ENCODE measurements at places on chromosomes 3 and 15.

DNA sequence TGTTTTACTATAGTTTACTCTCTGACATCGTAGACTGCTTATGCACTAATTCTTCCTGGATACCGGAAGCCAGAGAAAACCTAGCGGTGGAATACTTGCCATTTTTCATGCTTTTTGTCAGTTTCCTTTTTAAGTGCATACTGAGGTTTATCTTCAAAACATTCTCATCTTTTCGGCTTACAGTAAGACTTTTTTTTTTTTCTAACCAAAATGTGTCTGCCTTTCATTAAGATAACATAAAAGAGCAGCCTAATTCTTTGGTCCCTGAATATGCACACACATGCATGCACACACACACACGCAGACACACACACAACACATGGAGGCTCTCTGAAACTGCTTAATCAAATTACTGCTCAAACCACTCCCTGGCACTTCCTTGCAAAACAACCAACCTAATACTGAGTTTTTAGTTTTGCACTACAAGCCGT lies 1.3 kb downstream of the ZNF445 start:
- no peak for DNase-seq

DNA sequence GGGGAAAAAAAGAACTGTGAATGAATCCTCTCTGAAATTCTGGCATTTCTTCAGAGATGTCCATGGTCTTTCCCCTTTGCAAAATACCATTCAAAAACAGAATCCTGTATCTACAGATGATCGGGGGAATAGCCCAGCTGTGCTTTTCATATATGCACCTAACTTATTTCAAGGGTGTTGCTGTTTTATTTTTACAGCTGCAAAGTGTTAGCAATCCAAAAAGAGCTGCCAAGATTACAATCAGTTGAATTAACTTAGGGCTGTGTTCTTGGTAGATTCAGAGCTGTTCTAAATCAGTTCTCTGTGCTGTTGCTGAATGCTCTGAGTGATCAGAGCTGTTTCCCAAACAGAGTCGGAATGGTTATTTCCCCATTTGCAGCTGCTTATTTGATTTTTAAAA lies 175.7 kb upstream of the SEMA6D start:
- no peak for DNase-seq

- no peak for DNase-seq
These were observed 36.9 kb downstream of the LRRFIP2 start for GRCh38 chr3:37137516-37137915.

DNA sequence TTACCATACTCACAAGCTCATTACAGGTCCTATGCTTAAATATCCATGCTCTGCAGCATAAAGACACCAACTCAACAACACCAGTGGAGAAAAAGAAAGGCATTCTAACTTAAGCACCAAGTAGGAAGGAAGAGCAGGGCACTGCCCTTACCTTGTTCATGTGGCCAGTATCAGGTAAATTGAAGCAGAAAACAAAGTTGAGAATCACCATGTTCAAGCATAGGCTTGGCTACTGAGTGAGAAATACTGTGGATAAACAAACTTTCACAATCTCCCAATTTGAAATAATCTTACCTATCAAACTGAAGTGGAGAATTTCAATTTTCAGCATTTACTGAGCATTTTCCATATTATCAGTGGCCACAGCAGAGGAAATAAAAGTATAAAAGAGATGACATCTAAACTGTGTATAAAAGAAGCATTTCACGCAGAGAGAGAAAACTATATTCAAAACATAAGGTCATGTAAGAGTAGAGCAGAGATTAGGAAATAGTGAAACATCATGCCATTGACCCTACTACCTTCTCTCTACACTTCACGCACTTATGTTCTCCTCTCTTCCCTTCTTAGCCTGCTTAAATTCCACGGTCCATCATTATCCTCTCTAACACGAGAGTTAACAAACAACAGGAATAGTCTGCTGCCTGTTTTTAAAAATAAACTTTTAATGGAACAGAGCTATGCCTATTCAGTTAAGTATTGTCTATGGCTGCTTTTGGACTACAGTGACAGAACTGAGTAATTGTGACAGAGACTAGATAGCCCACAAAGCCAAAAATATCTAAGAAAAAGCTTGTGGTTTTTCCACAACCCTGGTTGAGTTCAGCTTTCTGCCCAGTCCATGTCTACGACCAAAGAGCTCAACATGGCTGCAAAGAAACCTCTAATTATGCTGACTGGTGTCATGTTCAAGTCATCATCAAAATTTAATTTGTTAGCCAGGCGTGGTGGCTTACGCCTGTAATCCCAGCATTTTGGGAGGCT lies 142.5 kb downstream of the NR1I2 start:
- no peak for DNase-seq

GRCh38 chr3:186917512-186918312 lies 12.6 kb upstream of the ST6GAL1 start:
- no peak for DNase-seq

DNA sequence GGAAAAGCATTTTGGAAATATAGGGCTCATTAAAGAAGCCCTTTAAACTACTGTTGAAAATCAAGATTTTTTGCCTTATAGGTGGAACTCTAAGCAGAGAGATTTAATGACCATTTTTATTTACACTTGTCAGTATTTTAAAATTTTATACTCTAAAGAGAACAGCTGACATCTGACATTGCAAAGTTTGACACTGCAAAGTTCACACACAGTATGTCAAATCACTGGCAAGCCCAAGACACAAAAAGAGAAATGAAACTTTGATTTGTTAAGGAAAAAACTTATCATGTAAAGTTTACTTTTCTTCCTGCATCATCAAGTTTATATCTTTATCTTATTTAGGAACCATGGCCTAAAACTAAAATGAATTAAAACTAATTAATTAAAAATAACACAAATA lies 40.2 kb downstream of the DPH6 start:
- DNase-seq, result no peak

DNA sequence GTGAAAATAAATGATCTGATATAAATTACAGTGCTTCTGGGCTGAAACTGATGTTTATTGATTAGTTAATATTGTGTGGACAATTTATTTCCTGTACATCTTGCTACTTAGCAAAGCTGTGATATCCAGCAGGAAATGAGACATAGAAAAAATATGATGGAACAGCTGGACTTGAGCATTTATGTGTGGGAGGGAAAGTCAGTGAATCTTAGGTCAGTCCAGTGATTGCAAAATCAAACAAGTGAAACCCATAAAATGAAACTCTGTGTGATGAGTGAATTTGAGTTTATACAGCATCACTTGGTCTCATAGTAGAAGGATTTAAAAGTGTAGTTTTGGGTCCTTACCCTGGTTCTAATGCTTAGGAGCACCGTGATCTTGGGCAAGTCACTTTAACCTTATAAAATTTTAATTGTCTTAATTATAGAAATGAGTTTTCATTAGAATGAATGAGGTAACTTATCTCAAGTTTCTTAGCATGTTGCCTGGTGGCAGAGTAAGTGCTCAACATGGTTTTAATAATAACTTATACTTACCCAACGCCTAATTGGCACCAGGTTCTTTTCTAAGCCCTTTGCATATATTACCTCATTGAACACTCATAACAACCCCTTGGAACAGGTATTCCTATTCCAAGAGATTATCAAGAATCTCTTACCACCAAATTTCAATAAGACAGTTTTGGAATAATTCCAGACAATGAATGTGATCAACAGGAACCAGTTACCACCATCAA lies 194.6 kb downstream of the ADAMTSL3 start:
- no peak for DNase-seq

DNA sequence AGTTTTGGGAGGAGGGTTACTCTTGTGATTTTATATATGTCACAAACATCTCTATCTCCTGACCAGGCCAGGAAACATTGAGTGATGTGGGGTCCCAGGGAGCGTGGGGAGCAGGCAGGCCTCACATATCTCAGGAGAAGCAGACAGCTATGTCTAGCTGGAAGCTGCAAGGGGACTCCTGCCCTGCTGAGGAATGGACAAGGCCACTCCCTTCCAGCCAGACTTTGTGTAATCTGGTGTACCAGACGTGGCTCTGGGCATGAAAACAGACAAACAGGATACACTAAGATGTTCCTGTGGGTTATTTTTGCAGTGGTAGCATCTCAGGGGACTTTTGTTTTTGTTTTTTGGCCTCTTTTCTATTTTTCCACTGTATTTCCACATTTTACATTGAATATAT lies 23.2 kb downstream of the CYP8B1 start:
- no peak for DNase-seq

- no peak for DNase-seq
These were observed 51.7 kb downstream of the PHLDB2 start for GRCh38 chr3:111910806-111911205.

DNA sequence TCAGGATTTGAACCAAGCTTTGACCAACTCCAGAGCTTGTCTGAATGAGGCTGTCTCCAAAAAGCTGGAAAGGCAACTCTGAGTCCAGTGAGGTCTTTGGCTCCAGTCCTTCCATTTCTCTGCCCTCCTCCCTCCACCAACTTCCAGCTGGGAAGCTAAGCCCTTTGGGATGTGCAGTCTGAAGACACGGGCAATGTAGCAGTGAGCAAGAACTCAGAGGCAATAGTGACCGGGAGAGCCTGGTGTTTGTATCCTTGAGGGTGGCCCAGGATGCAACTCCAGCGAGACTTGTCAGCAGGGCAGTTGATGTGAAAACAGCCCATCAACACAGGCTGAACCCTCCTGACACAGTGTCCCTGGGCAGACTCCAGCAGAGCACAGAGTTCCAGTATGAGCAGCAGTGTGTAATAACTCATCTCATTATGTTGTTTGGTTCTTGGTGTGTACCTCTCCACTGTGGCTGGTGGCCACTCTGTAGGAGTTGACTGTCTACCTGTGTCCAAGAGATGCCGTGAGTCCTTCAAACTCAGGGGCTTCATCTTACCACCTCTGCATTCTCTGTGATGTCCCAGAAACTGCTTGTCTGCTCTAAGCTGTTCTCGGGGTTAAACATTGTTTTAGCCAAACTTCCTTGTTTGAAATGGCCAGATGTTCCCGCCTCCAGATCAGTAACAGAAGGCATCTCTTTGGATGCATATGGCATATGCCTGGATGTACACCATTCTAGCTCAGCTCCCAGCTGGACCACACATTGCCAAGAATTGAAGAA lies 6.6 kb downstream of the CDCP1 start:
- no peak for DNase-seq

- no peak for DNase-seq
These were observed 13.8 kb downstream of the ATP10A start for GRCh38 chr15:25849157-25849921.

DNA sequence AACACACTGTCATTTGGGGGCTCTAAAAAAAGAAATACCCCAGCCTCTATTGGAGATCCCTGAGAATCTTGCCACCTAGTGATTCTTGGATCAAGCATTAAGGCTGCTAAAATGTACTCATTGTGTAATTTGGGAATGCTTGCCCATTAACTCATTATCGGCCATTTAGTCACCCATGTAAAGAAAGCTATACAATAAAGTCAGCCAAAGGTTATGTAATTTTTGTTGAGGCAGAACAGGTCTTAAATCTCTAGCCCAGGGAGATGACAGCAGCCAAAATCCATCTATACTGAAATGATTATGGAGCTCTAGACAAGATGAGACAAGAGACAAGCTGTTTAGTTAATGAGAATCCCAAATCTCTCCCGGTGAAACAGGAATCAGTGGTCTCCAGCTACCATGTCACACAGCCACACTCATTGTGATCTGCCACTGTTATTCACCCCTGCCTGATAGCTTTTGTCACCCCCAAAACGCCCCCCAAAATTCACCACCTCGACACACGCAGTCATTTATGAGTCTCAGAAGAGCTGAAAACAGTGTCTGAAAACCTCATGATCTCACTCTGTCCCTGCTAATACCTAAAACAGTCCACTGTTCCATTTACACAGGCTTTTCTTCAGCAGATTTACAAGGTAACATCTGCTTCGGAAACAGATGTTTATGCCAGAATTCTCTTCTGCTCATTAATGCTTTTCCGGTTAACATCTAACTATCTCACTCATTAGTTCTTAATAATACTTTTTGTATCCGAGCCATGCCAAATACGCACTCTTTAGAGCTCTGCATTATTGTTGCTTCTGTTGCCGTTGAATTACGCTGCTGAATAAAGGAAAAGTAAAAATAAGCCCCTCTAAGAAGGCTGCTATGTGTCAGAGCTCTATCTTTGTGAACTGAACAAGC lies 138.5 kb downstream of the RORA start:
- DNase-seq, result no peak

DNA sequence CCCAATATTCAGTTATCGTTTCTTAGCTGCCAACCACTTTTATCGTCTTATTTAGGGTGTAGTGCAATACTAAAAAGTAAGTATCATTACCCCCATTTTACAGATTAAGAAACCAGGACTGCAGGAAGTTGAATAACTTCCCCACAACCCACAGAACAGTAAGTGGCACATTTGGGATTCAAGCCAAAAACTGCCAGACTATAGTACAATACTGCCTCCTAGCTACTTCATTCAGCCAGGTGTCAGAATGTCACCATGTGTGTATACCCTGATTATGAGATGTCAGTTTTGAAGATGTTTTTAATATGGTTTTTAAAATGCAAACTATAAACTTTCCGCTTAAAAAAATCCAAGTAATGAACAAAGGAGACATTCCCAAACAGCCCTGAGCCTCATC lies 74.2 kb upstream of the PROK2 start:
- DNase-seq, result no peak

GRCh38 chr15:83012636-83013035 lies 1.2 kb upstream of the C15orf40 start:
- DNase-seq, result no peak

DNA sequence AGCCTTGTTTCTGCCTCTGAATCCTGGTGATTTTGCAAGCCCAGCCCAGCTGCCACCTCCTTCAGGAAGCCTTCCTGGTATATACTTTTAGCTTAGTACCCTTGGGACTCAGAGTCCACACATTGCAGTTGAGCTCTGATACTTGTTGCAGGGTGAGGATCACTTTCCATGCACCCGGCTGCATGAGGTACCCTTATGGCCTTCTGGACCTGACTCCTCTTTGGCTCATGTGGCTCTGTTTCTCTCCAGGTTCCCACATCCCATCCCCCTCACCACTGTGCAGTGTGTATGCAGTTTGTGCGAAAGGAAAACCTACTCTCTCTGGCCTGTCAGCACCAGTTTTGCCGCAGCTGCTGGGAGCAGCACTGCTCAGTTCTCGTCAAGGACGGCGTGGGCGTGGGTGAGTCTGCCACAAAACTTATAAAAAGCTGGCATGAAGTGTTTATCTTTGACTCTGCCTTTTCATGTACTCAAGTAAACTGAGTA lies 23.1 kb upstream of the P4HTM start:
- DNase-seq, result no peak

DNA sequence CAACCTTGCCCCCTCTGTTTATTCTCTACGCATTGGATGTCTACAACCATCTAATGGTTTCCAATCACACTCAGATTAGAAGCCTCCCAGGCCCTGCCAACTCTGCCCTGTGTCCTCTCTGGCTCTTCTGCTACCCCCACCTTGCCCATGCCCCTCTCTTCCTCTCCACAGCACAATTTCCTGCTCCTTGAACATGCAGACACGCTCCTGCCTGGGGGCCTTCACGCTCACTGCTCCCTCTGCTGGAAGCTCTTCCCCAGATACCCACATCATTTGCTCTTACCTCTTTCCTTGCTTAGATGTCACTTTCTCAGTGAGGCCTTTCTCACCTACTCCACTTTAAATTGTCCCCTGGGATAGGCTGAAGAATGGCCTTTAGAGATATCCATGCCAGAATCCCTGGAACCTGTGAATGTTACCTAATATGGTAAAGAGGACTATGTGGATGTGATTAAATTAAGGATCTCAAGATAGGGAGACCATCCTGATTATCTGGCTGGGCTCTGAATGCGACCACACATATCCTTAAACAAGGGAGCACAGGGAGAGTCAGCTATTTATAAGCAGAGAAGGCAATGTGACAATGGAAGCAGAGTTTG lies 9.9 kb downstream of the KY start:
- DNase-seq, result no peak

Measured in stimulated activated naive CD4-positive, alpha-beta T cell (primary cell).